ENCODE measurements at places on chromosomes 4 and X. TPM values are rescaled to one million over a fixed set of nuclear protein-coding genes. Genes with fewer than 3 reads are reported as not detected.
A peak's percentile ranks its signal among the peaks of the same experiment; 100 is the strongest.

Gene PPEF2
- not detected for total RNA-seq

Gene CT47B1
- not detected for total RNA-seq

Gene BRS3
- total RNA-seq: not detected

Gene NOX1
- total RNA-seq: not detected

Gene RAB39B
- 5.4 TPM for total RNA-seq

Gene CT83
- total RNA-seq: not detected

Gene FAM53A
- 4.3 TPM for total RNA-seq

Gene NEIL3
- 1.2 TPM for total RNA-seq

Gene TMSB15C
- total RNA-seq: 5.1 TPM

Gene PCDH18
- total RNA-seq: 1.2 TPM

Gene COPS4
- total RNA-seq: 69.5 TPM

DNA sequence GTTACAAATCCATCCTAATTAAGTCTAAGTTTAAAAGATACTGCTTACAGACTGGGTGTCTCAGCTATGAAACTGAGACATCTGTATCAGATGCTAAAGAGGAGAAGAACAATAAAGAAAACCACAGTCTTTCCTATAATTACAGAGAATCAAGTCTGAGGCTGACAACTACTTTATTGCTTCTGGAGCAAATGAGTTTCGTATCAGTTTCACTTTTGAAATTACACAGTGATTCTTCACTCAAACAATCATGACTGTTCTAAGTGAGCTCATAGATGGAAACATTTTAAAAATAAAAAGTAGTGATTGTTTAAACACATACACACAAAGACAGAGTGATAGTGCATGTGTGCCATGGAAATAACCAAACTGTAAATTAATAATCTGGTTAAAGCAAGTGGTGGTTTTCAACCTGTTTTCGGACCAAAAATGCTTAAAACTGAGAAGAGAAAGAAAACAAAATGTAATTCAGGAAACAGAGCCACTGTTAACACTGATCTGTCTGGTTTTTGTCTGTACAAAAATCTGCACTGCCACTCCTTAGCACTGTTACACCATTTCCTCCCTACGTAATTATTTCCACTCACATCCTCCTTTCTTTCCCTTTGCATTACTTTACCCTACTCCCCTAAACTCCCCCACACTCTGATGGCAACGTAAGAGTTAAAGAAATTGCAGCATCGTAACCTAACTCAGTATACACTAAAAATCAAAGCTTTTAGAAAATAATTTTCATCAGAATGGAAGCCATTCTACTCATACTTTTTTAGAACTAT is 12.5 kb downstream of the RFC1 start:
- peak; percentile 48 for DNase-seq

- no peak for DNase-seq
These were observed 59.1 kb downstream of the FREM3 start for GRCh38 chr4:143641361-143641760.

GRCh38 chr4:140866492-140867005 is 110.4 kb upstream of the TBC1D9 start:
- no peak for DNase-seq

DNA sequence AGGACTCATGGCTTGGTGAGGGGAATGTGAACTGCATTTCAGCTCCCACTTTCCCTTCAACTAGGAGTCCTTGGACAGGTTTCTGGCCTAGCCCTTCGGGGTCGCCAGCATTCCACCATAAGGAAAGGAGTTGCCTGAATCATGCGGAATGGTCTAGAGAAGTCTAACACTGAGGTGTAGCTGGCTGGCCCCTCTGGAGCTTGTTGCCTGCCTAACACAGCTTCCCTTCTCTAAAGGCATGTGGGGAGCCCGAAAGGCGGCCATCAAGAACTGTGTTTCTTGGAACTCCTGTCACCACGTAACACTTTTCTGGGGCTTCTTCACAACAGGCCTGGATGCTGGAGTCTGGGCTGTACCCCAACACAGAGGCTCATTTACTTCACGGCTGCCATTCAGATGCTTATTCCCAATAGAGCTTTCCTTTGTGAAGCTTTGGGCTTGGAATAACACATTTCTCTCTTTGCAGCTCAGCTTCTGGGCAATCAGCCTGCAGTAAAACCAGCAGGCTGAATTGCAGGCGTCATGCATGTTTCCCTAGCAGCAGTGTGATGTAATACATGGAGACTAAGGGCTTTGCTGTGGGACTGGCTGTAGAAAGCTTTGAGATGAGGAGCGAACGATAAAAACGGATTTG is 5.4 kb downstream of the GABRQ start:
- no peak for DNase-seq

- DNase-seq: no peak
These were observed 7.6 kb downstream of the CYBB start for GRCh38 chrX:37787423-37787869.

- no peak for DNase-seq
These were observed 6.6 kb upstream of the HPGDS start for GRCh38 chr4:94349193-94349592.

- DNase-seq: no peak
These were observed 192.1 kb downstream of the PTTG2 start for GRCh38 chr4:38152305-38152704.

GRCh38 chr4:168550064-168550766 is 53.4 kb downstream of the PALLD start:
- no peak for DNase-seq

GRCh38 chr4:166527500-166527899 is 654.5 kb downstream of the TLL1 start:
- DNase-seq: peak; percentile 3

- peak; percentile 93 for DNase-seq
These were observed at the start of gene COL4A5 for GRCh38 chrX:108439426-108439942. TSS of gene COL4A5 (plus strand) at chrX:108439838. CDS start at chrX:108440126, 288 bp downstream.

DNA sequence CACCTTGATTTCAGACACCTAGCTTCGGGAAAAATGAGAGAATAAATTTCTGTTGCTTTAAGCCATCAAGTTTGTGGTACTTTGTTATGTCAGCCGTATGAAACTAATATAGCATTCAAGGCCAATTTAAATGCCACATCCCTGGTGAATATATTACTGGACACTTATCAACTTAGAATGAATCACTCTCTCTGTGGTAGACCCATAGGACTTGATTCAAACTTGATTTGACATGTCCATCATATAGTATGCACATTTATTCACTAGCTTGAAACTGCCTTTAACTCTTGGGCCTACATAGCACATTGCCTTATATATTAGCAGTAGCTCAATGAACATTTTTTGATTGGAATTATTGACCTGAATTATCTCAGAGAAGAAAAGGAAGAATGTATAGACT is 172.3 kb downstream of the ADGRA3 start:
- peak; percentile 54 for DNase-seq

- DNase-seq: no peak
These were observed 256.5 kb downstream of the LDB2 start for GRCh38 chr4:16641971-16642370.

GRCh38 chr4:153087671-153088194 is 116.5 kb upstream of the TRIM2 start:
- no peak for DNase-seq

GRCh38 chr4:122826079-122826527 is 528 bp upstream of the FGF2 start:
- DNase-seq: no peak

DNA sequence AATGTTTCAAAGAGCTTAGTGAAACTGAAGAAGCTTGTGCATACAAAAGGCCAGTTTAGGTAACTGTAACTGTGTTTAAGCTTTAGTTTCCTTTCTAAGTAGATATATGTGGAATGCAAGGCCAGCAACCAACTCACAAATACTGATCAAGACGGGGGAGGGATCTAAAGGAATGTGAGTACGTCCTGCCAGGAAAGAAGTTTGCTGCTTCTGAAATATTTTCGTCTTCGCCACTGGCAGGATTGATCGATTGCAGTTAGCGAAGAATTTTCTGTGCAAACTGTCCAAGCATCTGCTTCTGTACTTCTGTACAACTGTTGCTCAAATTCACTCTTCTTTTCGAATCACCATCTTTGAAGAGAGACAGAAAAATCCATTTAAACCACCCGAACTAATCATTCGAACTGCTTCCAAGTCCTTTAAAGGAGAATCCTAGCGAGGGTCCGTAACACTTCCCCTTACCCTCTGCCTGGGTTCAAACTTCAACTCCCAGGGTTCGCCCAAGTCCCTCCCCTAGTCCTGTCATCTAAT is 373 bp upstream of the INTS6L start:
- DNase-seq: peak; percentile 9

DNA sequence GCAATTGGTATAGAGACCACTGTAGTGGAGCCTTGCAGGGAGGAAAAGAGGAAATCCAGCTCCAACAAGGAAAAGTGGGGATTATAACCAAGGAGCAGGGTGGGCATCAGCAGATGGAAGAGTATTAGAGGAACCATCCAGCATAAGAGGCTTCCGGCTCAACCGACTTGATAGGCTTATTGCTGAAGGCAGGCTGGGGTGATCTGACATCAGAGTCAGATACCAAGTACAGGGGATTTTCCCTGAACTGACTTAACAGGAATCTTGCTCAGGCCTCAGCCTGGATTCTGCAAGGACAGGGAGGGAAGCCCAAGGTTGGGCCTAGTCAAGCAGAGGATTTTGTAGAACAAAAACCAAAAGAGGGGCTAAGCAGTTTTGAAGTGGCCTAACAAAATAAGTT is 129.6 kb downstream of the DCLK2 start:
- DNase-seq: peak; percentile 28

DNA sequence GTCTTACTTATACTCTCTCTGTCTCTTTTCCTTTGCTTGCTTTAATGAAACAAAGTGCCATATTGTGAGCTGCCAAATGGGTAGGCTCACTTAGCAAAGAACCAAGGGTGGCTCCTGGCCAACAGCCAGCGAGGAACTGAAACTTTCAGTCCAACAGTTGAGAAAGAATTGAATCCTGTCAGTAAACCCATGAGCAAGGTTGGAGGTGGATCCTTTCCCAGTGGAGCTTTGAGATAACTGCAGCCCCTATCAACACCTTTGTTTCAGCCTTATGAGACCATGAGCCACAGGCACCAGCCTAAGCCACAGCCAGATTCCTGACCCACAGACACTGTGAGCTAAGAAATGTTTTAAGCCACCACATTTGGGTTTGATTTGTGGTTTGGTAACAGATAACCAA is 362.2 kb downstream of the PDGFC start:
- DNase-seq: no peak

DNA sequence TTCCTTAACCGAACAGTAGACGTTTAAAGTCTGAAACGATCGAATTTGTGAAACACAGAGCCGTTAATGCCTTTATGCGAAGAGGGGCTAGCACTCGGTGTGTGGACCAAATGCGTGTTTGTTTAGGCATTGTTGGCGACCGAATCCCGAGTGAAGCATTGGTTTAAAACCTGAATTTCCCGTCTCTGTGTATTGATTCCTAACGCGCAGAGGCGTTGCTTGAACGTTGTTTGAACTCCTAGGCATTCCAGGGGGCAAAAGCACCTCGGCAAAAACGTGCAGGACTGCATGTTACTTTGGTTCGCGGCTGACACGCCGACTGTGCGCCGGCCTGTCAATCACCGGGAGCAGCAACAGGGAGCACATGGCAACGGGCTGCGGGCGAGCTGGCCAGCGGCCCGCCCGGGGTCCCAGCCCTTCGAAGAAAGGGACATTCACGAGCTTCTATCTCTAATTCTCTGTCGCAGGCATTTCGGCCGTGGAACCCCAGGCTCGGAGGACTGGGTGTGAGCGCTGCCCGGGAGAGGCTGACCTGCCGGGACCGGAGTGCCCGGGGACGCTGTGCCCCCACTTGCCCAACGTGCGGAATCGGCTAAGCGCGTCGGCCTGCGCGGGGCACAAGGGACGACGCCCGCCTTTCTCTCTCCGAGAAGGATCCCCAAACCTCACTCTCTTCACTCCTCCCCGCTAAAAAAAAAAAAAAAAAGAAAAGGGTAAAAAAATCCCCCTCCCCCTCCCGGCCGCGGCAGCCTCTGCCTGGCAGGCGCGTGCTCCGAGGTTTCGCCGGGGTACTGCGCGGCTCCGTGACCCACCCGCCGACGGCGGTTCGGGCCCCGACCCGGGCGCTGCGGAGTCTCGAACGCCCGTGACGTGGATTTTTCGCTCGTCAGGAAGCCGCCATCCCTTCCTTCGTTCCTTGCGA is 810 bp downstream of the SPRY1 start:
- peak; percentile 65 for DNase-seq

- DNase-seq: no peak
These were observed 148.9 kb upstream of the RBPJ start for GRCh38 chr4:26171941-26172340.

- DNase-seq: no peak
These were observed 137.6 kb downstream of the NPNT start for GRCh38 chr4:106032851-106033286.

GRCh38 chrX:10156199-10157031 is at the start of gene CLCN4:
TSS of gene CLCN4 (plus strand) at chrX:10156975. CDS start at chrX:10185033, 28,058 bp downstream.
- no peak for DNase-seq

- DNase-seq: no peak
These were observed 518.0 kb downstream of the RPA4 start for GRCh38 chrX:97401586-97402136.

DNA sequence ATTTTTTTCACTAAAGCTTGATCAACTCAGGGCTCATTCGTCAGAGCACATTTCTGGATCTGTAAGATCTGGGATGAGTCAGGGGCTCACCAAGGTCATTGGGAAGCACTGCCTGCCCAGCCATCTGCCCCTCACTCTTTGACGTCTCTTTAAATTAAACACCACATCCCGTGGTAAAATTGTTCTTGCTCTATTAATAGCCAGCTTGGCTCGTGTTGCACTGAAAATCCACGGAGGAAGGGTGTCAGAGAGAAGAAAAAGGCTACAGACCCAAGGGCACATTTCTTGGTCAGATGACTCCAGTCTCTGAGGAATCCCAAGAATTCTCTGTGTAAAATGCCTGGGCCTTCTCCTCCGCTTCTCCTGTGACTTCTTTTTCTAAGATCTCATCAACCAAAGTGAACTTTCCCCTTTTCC is 45.7 kb upstream of the GATB start:
- peak; percentile 12 for DNase-seq

- DNase-seq: no peak
These were observed 410.5 kb downstream of the PPP3CA start for GRCh38 chr4:100936661-100937375.

- no peak for DNase-seq
These were observed 46.6 kb upstream of the PGM2 start for GRCh38 chr4:37779896-37780295.

- peak; percentile 81 for DNase-seq
These were observed 441.9 kb downstream of the INPP4B start for GRCh38 chr4:142404191-142404611.

- DNase-seq: peak; percentile 5
These were observed 73.3 kb downstream of the OR13H1 start for GRCh38 chrX:131617182-131617581.

GRCh38 chr4:12583275-12583674 is 900.9 kb downstream of the RAB28 start:
- DNase-seq: no peak
